ENCODE measurements at places on chromosomes 12 and 14.

- no peak for DNase-seq
Observed at GRCh38 chr12:73452672-73453469, 1084.8 kb upstream of the ATXN7L3B start.

- DNase-seq = no peak
Observed at GRCh38 chr12:95956557-95957145, 13.5 kb downstream of the AMDHD1 start.

- DNase-seq = no peak
Observed at GRCh38 chr12:106296179-106296877, 6.2 kb upstream of the TCP11L2 start.

GRCh38 chr12:119479121-119479561 is 114.4 kb upstream of the TMEM233 start:
- DNase-seq = no peak

GRCh38 chr12:50174971-50175715 is 8.0 kb upstream of the CERS5 start:
- DNase-seq = no peak

GRCh38 chr12:50788561-50788960 is 24.7 kb downstream of the ATF1 start:
- DNase-seq = no peak

GRCh38 chr14:68574906-68575305 is 218.0 kb downstream of the ZFP36L1 start:
- DNase-seq = no peak

- DNase-seq = no peak
Observed at GRCh38 chr12:97308576-97309198, 153.9 kb upstream of the RMST start.

- no peak for DNase-seq
Observed at GRCh38 chr12:7146906-7147305, 16.7 kb downstream of the CLSTN3 start.

DNA sequence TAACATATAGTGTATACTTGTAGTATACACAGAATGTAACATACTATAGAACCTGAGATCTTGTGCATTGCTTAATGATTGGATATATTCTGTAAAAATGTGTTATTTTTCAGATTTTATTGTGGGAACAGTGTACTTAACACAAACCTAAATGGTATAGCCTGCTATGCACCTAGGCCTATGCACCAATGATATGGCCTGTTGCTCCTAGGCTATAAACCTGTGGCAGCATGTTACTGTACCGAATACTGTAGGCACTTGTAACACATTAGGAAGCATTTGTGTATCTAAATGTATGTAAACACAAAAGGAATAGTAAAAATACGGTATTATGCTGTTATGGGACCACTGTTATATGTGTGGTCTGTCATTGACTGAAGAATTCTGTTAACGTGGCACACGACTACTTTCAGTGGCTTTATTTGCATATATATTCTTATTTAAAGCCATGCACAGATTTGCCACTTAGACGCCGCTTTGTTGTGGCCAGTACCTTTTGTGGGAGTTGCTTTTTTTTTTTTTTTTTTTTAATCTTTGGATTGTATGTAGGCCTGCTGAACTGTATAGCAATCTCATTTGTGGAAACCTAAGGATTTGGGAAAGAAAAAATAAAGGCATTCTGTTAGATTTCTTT is 7.4 kb downstream of the PAPOLA start:
- DNase-seq = no peak

GRCh38 chr12:6262211-6262610 is 48.3 kb upstream of the PLEKHG6 start:
- DNase-seq = no peak

DNA sequence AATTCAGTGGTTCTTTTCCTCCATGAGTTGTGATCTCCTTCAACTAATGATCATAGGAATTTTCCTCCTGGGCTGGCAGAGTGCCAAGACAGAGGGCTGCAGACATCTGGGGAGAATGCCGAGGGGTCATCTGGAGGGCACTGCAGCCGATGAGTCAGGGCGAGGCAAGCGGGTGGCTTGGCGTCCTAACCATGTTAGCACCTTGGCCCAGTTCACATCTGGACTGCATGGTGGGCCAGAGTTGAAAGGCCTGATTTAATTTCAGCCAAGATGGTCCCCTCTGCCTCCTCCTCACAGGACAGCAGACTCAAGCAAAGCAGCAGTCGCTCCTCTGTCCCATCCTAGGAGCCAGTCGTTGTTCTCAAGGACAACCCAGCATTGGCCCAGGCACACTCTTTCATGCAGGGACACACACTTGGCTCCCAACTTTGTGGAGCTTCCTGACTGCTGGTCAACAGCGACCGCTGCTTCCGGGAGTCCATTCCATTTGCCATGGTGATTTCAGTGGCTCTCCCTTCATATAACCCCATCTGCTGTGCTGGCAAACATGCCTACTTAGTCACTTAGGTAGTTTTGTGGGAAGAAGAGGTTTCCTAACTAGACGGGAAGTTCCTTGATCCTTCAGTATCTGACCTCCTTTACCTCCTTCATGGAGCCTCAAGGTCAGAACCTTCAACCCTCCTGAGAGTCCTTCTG is 161.8 kb downstream of the TTC8 start:
- DNase-seq = no peak

DNA sequence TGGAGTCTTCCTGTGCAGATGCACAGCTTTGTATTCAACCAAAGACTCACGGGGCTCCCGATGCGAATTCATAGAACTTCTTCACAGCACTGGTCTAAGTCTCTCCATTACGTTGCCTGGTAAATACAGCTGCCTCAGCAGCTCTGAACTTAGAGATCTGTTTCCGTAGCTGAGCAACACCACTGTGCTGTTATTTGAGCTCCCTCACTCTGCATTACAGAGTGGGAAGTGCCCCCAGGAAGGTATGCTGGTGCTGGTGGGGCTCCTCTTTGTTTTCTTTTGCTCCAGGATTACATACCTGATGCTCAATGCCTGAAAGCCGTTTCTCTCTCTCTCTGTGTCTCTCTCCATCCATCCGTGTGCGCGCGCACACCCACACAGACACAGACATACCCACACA is 227.5 kb upstream of the RMST start:
- no peak for DNase-seq

DNA sequence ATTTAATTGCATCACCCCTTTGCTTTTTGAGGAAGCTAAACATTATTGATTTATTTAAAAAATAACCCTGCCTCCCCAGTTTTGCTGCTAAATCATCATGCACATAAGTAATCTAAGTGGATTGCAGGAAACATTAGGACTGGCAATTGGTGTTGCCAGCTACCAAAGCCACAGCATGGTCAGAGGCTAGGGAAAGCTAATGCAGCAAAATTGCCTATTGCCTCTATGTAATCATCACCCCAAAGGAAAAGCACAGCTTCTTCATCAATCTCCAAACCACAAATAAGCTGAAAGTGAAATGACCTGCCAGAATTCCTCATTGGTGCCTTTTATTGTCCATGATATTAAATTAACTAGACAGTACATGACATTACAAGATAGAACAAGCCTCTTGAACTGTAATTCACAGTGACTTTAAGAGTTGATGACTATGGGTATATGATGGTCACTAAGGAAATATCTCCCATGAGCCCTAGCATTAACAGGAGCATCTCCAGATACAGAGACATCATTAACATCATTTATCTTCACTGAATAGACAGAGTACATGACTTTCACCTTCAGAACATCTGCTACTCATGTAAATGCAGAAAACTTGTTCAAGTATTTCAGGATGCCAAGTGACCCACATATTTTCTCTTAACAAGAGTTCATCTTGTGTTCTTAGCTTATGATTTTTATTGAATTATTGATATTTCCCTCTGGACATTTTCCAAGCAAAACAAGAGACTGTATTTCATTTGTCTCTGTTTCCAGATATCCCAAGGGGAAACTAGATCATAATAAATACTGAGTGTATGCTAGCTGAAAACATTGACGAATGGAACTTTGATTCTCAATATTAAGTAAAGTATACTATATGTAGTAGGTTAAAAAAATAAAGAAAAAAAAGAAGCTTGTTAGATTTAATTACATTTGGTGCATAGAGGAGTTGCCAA is 29.4 kb downstream of the PTPRR start:
- DNase-seq = no peak

- DNase-seq = no peak
Observed at GRCh38 chr14:68781161-68782021, 11.5 kb downstream of the ZFP36L1 start.

- DNase-seq = no peak
Observed at GRCh38 chr12:49824895-49825294, 3.3 kb downstream of the NCKAP5L start.

- no peak for DNase-seq
Observed at GRCh38 chr12:66548338-66549049, 130.4 kb downstream of the GRIP1 start.

DNA sequence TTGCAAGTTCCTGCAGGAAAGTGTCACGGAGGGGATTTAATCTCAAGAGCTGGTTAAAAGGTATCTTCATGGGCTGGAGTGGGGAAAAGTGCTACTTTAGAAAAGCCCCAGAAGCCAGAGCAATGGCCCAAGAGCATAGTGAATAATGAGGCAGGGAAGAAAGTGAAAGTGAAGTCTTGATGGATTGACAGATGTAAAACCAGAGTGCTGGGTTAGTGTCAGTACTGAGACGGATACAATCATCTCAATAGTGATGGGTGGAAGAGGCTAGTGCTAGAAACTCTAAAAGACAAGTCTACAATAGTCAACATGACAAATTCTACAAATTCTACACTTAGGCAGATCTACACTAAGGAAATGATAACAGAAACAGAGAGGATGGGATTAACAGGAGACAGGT is 68.1 kb downstream of the CIT start:
- no peak for DNase-seq

DNA sequence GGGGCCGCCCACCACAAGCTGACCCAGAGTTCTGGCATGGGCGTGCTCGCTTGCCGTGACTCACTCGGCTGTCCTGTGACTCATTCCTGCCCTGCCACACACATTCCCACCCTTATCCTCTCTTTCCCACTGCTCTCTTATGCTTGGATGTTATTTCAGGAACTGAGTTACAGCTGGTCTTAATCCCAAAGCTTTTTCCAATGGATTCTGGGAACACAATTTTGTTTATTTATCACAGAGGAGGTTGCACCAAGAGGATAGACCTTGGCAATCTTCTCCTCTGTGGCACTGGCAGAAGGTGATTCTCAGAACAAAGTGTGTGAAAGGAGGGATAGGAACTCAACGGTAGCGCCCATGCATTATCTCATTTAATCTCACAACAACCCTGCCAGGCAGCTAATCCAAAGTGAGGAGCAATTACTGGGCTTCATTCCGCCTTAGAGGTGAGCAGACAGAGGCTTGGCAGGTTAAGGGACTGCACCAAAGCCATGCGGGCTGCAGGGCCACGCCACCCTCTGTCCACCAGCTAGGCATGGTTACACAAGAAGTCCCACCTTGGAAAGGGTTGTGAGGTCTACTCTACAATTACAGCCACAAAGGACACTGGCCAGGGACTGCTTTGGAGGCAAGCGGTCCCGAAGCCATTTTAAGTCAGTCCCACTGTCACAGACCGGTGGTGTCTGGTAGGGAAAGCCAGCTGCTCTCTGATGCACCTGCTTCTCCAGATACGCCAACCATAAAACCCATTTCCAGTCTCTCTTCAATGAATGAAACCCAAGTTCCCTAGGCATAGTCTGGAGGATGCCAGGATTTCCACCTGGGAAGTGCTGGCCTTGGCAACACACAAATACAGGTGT is 32.9 kb downstream of the SYNE3 start:
- no peak for DNase-seq

- DNase-seq = no peak
Observed at GRCh38 chr12:130162267-130162666, at the start of gene FZD10. FZD10 (plus strand) TSS chr12:130162464; CDS start chr12:130162943, 479 bp downstream.

GRCh38 chr12:47413806-47414205 is 292.0 kb downstream of the RPAP3 start:
- no peak for DNase-seq

DNA sequence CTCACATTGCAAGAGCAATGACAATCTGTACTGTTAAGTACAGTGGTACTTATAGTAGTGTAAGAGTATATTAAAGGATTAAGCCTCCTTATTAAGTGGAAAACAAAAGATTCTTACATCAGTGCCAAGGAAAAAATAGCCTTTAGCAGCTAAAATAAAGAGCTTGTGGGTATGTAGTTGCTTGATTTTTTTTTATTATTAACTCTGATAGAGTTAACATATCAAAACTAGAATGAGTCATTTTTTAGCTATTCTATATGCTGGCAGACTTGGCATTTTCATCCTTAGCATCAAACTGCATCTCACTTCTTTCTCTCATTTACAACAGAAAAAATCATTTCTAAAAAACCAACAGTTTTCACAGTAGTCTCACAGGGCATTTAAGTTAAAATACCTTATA is 86.5 kb downstream of the ATP2B1 start:
- no peak for DNase-seq
